ENCODE measurements at places on chromosomes 3 and 15. TPM values are rescaled to one million over a fixed set of nuclear protein-coding genes. Genes with fewer than 3 reads are reported as not detected.

Gene SCAMP5
- 24.1 TPM for total RNA-seq

Gene STT3B
- 98.7 TPM for total RNA-seq

Gene HTR3E
- total RNA-seq: not detected

Gene ACSBG1
- not detected for total RNA-seq

DNA sequence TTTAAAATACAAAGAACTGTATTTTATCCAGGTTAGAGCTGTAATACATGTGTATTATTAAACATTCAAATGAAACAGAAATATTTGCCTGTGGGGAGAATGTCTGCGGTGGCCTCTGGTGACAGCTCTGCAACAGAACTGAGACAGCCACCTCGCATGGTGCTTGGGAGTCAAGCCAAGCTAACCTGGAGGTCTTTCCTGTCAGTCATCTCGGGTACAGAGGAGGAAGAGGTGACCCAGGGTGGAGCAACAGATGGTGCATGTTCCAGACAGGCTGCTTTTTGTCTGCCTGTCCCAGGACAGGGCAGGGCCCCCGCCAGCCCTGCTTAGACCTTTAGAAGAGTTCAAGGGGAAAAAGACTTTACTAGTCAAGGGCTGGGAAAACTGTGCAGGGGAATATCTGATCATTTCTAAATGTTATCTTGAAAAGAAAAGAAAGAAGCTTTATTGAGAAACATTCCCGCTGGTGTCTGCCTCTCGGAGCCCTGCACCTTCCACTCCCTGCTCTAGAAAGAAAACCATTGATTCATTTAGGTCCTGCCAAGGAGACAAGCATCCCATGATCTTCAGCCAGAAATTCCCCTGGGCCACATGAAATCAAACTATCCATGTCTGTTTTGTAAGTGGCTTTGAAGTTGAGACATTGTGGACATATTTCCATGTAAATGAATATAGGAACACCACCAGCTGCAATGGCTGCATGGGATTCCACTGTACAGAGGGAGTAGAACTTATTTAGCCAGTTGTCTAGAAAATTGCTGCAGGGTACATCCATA is 5.5 kb upstream of the NR2E3 start:
- DNase-seq: no peak

GRCh38 chr15:42348083-42348482 is 11.2 kb upstream of the CAPN3 start:
- no peak for DNase-seq

DNA sequence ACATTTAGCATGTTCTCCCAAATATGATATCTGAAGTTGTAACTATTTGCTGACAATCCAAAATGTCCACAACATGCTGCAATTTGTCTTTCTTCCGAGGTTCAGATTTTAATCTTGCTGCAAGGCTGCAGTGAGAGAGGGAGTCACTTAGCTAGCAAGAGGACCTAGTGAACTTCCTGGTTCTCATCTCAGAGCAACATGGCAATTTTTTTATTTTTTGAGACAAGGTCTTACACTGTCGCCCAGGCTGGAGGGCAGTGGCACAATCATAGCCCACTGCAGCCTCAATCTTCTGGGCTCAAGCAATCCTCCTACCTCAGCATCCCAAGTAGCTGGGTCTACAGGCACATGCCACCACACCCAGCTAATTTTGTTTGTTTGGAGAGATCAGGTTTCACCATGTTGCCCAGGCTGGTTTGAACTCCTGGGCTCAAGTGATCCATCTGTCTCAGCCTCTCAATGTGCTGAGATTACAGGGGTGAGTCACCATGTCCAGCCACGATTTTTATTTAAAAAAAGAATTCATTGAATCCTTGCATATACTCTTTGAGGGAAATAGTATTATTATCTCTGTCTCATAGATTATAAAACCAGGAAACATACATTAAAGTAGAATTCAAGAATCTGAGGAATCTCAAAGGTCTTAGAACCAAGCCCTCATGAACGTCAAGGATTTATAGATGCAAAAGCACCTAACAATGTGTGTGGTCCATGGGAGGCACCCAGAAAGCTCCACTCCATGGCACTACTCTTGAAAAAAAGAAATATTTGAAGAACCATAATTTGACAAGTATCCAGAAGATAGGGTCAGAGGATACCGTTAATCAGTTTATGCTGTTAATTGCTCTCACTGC is 9.1 kb downstream of the HDC start:
- DNase-seq: peak; percentile 30

DNA sequence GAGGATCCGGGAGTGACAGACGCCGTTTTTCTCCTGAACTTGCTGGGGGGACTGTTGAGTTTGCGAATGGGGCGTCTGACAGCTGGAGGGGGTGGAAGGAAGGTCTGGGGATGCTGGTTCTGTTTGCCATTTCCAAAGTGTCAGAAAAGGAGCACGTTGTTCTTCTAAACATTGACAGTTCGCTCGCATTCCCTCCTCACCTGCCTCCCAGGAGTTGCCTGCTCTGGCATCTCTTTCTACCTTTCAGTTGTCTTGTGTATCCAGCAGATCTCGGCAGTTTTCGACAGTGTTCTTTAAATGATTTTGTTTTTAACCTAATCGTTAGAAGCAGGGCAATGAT is 829 bp downstream of the SELENOT start:
- DNase-seq: no peak

DNA sequence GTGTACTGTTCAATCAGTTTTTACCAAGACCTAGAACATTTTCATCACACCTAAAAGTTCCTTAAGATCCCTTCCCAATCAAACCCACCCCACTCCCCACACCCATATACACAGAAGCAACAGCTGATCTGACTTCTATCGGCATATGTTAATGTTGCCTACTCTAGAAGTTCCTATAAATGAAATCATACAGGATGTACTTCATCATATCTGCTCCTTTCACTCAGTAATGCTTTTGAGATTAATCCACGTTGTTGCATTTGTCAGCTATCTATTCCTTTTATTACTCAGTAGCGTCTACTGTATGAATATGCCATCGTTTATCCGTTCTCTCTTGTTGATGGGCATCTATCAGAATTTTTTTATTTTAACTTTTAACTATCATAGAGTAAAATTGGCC is 14.3 kb upstream of the FILIP1L start:
- no peak for DNase-seq

- DNase-seq: no peak
These were observed 253 bp downstream of the IFT80 start for GRCh38 chr3:160398820-160399124.
